ENCODE measurements at places on chromosomes 4 and X.

DNA sequence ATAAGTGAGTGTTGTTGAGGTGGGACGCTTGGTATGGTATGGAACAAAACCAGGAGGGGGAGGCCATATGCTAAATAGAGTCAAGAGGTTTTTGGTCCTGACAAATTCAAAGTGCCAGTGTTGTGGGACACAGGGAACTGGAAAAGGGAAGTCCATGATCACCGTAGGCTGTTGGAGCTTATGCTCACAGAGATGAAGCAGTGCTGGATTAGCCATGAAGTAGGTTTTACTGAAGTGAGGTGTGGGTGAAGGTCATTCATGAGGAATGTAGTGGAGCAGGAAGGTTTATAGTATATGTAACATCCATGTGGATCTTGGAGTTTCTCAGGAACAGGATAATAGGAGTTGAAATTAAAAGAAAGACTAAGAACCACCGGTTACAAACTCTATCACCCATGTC is 256.1 kb upstream of the PITX2 start:
- DNase-seq: no peak

DNA sequence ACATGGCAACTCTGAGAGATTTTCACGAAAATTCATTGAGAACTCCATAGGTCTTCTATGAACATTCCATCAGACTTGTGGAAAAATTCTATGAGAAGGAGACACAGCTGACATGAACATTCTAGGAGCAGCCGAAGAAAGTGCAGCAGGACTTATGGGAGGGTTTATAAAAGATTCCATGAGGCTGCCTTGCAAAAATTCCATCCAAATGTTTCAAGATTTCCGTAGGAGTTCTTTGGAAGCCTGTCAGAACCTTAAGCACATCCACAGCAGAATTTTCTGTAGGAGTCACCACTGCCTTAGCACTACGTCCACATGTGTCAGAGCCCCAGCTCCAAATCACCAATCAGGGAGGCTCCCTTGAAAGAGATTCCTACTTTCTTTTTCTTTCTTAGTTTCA is 67.0 kb upstream of the MSX1 start:
- no peak for DNase-seq

DNA sequence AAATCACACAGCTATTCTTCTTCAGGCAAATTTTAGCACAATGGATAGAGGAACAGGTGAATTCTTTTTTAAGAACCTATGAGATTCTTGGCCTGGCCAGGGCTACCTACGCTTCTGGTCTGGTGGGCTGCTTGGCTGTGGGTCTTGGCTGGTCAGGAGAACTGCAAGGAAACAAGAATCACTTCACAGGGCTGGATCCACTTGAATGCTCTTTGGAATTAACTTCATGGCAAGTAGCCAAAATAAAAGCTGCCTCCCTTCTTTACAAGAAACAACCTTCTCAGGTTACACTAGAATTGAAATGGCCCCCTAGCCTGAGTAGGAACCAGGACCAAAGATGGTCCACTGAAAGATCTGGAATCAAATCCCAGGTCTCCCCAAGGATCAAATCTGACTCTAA is 519.1 kb downstream of the IQCM start:
- no peak for DNase-seq

- DNase-seq: no peak
These were observed 52.8 kb upstream of the CCSER1 start for GRCh38 chr4:90074322-90074886.

- DNase-seq: no peak
These were observed 168.9 kb downstream of the GPAT3 start for GRCh38 chr4:83704786-83705185.

DNA sequence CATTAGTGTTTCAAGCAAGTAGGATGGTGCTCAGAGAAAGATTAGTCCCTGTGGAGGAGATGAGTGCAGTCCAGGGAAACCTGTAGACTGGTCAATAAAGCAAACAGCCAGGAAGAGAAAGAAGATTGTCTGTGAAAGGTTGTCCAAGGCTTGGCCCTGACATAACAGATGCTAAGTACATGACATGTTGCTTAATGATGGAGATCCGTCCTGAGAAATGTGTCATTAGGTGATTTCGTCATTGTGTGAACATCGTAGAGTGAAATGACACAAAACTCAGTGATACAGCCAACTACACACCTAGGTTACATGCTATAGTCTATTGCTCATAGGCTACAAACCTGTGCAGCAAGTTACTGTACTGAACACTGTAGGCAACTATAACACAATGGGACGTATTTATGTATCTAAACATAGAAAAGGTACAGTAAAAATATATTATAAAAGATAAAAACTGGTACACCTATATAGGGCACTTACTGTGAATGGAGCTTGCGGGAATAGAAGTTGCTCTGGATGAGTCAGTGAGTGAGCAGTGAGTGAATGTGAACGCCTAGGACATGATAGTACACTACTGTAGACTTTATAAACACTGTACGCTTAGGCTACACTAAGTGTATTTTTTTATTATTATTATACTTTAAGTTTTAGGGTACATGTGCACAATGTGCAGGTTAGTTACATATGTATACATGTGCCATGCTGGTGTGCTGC is 9.0 kb upstream of the PRSS48 start:
- DNase-seq: no peak

- no peak for DNase-seq
These were observed 54.4 kb upstream of the ACTRT1 start for GRCh38 chrX:128106630-128107029.

DNA sequence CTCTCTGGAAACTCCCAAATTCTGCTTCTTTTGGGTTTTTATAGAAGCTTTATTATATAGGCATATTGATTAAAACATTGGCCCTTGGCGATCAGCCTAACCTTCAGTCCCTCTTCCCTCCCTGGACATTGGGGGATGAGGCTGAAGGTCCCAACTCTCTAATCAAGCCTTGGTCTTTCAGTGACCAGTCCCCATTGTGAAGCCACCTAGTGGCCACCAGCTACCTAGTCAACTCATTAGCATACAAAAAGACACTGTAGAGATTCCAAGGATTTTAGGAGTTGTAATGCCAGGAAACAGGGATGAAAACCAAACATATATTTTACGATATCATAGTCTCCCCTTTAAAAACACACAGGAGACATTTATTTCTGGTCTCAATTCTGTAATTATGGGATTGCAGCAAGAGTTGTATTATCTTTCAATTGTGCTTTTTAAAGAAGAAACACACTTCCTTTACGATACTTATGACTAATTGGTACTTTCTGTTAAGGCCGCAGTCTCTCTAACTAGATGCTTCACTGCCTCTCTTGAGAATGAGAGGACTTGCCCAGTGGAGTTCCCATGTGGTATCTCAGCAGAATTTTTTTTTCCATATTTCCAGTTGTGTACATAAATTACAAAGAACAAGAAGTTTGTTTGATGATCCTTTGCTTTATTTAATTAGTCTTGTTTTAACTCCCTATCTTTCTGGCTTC is 58.2 kb downstream of the WDR17 start:
- no peak for DNase-seq

DNA sequence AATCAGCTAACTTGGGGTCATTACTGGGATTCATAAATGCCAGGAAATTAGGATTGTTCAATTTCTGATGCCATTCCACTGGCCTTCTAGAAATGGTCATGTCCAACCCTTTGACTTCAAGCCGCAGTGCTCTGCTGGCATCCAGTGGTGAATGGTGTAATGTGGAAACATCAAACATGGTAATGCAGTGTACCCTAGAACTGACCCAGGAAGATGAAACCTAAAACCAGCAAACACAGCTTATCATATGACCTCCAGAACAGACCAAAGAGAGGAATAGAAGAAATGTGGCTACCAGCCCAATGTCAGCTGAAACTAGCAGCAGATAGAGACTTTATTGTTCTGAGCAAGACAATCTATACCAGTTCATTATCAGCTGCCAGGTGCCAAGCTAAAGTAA is 13.8 kb downstream of the CXCL13 start:
- DNase-seq: no peak

- no peak for DNase-seq
These were observed 41.5 kb downstream of the HHIP start for GRCh38 chr4:144687466-144687865.

- no peak for DNase-seq
These were observed 1.3 kb downstream of the G3BP2 start for GRCh38 chr4:75671802-75672421.

- DNase-seq: peak; percentile 5
These were observed 8.1 kb upstream of the RPGR start for GRCh38 chrX:38335382-38335781.

DNA sequence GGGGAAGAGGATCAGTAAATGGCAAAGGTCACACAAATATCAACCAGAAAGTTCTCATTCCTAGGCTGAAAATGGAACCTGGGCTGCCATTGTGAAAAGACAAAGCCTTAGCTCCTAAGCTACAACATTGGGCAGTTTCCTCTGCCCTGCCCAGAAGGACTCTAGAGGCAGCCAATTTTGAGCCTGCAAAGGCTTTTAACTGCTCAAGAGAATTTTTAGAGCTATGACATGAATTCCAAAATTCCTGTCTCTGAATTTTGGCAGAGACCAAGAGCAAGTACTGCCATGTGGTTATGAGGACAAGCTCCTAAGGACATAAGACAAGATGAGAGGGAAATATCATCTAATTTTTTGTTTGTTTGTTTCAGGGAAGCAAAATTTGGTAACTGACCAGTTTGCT is 29.6 kb upstream of the IGFBP7 start:
- DNase-seq: no peak

GRCh38 chrX:154452823-154453222 is 5.3 kb upstream of the PLXNA3 start:
- DNase-seq: peak; percentile 4

GRCh38 chr4:63894161-63894560 is 515.1 kb downstream of the TECRL start:
- no peak for DNase-seq
